ENCODE measurements at places on chromosomes 3 and 15. TPM values are rescaled to one million over a fixed set of nuclear protein-coding genes. Genes with fewer than 3 reads are reported as not detected.

- no peak for DNase-seq
These were observed 528.2 kb downstream of the ZIC1 start for GRCh38 chr3:147937341-147937740.

DNA sequence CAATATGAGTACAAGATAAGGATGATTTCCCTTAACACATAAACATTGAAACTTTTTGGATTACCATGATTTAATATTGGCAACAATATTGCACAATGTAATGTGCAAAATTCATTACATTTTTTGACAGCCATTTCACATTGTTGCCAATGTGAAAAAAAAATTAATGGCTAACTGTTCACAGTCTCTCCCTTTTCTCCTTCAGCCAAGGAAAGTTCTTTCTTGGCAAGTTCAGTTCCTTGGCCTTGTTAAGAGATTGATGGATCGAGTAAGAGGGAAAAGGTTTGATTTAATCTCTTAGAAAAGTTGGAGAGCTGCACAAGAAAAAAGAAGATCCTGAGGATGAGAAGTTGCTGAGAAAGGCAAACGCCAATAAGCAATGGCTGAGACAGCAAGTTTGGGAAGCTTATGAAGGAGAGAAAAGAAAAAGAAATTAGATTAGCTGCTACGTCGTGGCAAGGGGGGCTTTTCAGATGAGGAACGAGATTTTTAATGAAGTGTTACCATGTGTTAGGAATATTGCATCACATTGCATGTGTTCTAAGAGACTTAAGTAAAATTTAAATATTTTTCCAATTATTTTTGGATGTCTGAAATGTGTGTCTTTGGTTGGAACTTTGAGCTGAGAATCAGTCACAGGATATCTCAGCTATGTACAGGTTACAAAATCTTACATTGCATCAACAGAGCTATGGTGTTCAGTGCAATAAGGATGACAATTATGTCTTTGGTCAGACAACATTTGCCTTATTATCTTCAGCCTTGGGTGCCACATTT, 61.4 kb upstream of the ZNF280D start:
- no peak for DNase-seq

- no peak for DNase-seq
These were observed 65.5 kb downstream of the KAT2B start for GRCh38 chr3:20105513-20106280.

- no peak for DNase-seq
These were observed 349 bp downstream of the PPIB start for GRCh38 chr15:64162478-64162868.

DNA sequence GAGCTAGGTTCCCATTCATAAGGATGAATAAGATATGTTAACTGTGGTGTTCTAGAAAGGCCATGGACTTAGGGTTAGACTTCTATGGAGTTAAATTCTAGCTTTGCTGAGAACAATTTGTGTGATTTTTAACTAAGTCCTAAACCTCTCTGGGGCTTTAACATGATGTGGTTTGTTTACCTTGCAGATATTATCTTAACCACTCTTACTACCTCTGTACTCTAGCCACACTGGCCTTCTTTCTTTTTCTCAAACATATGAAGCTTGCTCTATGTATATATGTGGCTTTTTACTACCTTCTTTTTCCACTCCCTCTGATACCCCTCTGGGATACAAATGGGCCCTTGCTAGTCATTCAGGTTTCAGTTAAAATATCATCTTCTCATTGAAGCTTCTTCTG, 108.4 kb downstream of the ZNF609 start:
- peak; percentile 2 for DNase-seq

DNA sequence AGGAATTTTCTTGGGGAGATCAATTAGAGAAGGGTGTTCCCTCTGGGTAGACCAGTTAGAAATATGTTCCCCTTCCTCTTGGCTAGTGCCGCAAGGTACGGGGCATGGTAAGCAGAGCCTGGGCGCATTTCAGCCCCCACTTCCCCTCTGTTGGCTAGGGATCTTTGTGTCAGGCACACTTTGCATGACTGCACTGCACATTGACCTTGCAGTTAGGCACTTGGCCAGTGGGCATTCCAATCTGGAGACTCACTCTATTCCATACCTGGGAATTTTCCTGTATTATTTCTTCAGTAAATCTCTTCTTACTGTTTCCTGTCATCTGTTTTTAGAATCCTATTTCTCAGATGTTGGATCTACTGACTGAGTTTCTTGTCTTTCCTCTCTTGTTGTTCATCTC, 30.0 kb upstream of the CACNA1D start:
- no peak for DNase-seq

DNA sequence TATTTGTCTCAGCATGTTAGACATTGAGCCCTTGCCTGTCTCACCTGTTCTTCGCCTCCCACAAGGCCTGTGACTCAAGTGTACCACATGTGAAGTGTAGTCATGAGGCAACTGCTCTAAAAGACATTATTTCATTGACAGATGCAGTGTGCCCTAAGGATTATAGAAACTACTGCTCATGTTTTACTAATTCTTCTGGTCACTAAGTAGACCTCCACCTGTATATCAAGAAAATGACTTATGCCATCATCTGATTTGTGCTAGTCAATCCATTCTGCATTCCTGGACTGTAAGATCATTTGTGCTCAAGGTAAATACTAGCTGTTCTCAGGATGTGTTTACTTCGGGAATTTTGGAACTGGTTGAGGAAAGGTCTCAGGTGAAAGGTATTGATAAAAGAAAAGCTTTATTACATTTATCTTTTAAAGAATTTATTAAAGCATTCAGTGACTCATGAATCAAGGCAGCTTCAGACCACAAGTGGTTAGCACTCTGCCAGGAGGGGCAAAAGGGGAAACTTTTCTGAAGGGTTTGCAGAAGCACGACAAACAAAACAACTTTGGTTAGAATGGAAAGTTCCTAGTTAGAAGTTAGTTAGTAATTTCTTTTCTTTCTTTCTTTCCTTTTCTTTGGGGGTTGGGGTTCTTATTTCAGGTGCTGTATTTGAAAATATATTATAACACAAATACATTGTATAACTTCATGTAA, 465.3 kb upstream of the CBLB start:
- peak; percentile 24 for DNase-seq

DNA sequence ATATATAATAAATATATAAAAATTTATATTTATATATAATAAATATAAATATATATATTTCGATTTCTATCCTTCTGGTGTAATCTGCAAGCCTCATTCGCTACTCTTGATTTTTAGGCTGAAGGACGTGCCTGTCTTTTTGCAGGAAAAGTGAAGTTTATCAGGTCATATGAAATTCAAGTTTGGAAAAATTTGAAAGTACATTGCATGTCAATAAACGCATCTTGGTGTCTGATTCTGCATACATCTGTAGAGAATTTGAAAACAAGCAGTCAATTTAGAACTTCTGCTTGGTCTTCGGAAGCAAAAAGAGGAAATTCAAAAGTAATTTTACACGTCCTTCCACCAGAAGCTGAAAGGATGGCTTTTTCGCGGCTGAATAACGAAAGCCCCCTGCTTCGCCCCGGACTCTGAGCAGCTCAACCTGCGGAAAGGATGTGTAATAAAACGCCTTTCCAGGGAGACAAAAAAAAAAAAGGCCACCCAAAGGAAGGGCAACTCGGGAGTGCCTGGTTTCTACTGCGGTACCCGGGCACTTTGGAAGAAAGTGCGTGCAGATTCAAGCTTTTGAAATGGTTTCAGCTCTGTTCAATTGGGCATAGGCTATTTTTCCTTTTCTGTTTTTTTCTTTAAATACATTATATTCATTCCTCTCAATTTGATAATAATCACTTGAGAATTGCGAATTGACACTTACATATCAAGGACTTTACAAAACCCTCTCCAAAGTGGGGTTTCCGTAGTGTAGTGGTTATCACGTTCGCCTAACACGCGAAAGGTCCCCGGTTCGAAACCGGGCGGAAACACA, 1.5 kb upstream of the MYNN start:
- DNase-seq: peak; percentile 85

GRCh38 chr3:28013864-28014473, 227.4 kb upstream of the CMC1 start:
- no peak for DNase-seq

DNA sequence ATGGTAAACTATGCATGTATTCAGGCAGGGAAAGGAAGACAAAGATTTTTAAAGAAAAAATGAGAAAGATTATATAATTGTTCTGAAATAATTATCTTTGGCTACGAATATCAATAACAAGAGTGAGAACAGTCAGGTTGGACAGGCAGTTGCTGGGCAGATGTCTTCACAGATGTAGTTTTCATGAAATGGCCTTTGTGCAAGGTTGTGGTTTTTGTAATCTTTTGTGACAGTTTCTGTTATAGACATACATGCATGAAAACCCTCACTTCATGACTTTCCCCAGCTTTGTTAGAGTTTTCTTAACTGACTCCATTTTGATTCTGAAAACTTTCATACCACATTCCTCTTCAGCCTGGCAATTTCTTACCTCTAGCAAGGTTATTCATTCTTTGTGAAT, 34.9 kb upstream of the SLC25A36 start:
- DNase-seq: no peak

GRCh38 chr3:193508108-193508507, 46.6 kb downstream of the ATP13A4 start:
- no peak for DNase-seq

DNA sequence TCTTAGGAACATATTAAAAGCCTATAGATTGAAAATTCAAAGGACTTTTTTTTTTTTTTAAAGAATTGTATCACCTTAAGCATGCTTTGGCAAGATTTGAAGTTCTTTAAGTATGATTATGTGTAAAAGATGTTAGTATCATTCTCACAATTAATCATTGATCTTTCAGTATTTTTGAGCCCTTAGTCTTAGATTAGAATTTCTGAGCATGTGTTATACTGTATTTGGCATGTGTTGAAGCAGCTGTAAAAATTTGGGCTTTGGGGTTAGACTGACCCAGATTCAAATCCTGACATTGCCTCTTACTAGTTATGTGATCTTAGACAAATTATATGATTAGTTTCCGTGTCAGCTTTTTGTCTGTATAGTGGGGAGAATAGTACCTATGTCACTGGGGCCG, 6.3 kb downstream of the OXSR1 start:
- DNase-seq: no peak

GRCh38 chr3:138371070-138371965, 22.9 kb downstream of the MRAS start:
- DNase-seq: no peak

DNA sequence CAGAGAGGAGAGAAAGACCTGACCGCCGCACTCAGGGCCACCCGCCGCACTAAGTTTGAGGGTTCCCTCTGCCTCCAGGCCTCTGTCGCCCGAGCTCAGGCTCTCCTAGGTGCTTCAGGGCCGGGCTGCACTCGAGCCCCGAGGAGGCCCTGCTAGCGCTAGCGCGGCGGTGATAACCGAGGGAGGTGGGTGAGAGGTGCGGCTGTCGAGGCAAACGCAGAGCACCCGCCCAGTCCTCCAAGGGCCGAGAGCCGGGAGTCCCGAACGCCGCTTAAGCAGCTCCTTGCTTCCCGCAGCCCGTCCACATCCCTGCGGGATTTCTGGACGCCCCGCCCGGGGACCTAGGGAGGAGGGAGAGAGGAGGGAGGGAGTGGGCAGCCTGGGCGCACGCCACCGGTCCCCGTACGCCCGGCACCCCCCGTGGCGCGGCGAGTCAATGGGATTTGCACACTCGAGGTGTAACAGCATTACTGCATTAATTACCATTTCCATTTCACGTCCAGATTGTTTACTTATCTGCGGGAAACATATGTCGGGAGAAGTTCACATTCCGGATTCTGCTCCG, 6.8 kb downstream of the SOX14 start:
- DNase-seq: no peak

GRCh38 chr15:89192136-89192535, 29.2 kb downstream of the RLBP1 start:
- DNase-seq: no peak

GRCh38 chr3:99948467-99949089, 130.9 kb downstream of the CMSS1 start:
- DNase-seq: no peak

GRCh38 chr3:13612829-13613228, 63.9 kb downstream of the FBLN2 start:
- DNase-seq: no peak

DNA sequence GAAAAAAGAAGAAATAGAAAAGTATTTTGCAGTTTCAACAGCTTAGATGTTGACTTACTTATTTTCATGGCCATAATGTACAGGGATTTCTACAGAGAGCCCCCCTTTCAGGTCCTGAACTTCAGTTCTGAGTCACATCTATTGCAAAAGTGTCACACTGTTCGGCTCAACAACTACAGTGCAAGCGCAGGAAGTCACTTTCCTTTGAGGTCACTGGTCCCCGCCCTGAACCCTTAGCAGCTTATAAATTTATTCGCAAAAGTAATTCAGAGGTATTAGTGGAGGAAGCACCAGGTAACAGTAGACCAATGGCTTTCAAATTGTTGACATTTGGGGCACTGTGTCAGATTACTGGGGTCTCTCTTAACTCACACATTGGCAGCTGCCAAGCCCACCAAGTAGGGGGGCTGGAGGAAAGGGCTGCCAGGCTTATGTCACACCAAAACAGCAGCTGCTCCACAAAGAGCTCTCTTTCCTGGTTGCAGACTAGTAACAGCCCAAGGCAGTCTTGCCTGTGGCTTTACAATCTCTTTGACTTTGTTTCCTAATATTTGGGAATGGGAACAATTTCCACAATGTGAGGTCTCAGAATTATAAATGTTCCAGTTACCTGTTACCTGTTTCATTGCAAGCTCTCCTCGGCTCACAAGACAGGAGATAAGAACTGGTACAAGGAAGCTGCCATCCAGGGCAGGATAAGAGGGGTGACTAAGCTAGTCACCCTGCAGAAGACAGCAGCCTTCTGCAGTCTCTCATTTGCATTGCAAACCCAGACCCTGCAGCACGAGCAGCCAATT, 130.2 kb upstream of the STRIT1 start:
- DNase-seq: no peak

- DNase-seq: no peak
These were observed 19.1 kb upstream of the KLF13 start for GRCh38 chr15:31307270-31308184.

GRCh38 chr15:97501291-97501690, 459.2 kb upstream of the ARRDC4 start:
- DNase-seq: no peak

The ST3GAL6 gene
- not detected for polyA plus RNA-seq

The WDR72 gene
- not detected for polyA plus RNA-seq

The SAMD7 gene
- polyA plus RNA-seq: not detected

The GABRG3 gene
- polyA plus RNA-seq: not detected

The ZIC4 gene
- not detected for polyA plus RNA-seq

The LPP gene
- polyA plus RNA-seq: 6.5 TPM

The PRSS50 gene
- polyA plus RNA-seq: not detected

The MRAS gene
- not detected for polyA plus RNA-seq

The GATA2 gene
- not detected for polyA plus RNA-seq

The MINAR1 gene
- 0.07 TPM for polyA plus RNA-seq

The CYP1A1 gene
- polyA plus RNA-seq: not detected

The RETNLB gene
- not detected for polyA plus RNA-seq

The ERICH6 gene
- not detected for polyA plus RNA-seq

The POPDC2 gene
- not detected for polyA plus RNA-seq

The RARRES1 gene
- not detected for polyA plus RNA-seq

The FBXO40 gene
- polyA plus RNA-seq: not detected

The CPA3 gene
- 0.32 TPM for polyA plus RNA-seq

Measured in immature natural killer cell (primary cell).